ENCODE measurements at places on chromosomes 5 and 9.

- DNase-seq, result no peak
Measured at GRCh38 chr9:36245906-36246305, 12.3 kb downstream of the GNE start.

DNA sequence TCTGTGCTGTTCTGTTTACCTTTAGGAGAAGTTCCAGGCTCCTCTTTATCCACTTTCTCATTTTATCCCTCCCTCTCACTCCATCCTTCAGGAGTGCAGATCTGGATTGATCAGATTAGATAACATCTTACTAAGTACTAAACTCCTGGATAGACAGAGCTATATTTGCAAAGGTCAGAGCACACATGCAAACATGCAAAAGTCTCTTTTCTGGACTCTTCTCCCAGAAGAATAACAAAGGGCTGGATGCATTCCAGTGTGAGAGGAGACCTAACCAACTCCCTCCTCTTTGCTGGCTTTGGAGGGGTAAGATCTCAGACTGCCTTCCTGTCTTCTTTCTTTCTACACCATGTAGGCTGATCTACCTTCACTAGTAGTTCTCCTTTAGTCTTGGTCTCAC is 21.4 kb downstream of the GARNL3 start:
- DNase-seq, result no peak

GRCh38 chr5:122835681-122836080 is 9.7 kb upstream of the SNX24 start:
- DNase-seq, result no peak

DNA sequence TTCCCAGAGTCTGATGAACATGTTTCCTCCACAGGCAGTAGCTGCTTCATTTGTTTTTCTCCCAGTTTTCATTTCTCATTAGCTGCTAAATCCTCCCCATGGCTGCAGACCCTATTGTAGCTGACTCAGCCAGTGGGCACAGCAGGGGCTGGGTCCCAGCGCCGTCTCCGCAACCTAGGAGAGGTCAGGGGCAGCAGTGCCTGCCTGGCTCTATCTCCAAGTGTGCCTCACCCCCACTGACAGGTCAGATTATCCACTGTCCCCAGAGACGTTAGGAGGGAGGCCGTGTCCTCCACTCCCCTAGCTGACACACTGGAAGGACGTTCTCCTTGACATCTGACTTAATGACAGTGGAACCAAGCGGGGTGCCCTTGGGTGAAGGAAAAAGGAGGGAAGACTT is 31.1 kb downstream of the KCNIP1 start:
- no peak for DNase-seq

GRCh38 chr5:57298985-57299491 is 125.2 kb downstream of the GPBP1 start:
- no peak for DNase-seq

GRCh38 chr5:146111409-146111808 is 6.0 kb upstream of the PLAC8L1 start:
- no peak for DNase-seq

GRCh38 chr5:96816411-96816939 is 8.7 kb upstream of the ERAP1 start:
- no peak for DNase-seq

DNA sequence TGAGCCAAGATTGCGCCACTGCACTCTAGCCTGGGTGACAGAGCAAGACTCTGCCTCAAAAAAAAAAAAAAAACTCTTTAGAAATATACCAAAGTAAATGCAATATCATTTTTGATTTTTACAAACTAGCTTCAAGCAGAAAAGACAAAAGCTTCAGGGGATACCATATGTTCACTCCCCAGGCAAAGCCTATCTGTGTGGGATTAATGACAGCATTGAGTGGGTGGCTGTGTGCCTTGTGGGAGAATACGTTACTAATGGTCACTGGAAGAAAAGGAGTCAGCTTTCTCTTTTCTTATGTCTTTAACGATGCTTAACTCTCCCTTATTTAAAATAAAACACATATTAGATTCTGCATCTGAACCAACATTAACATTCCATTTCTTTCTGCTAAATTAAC is 1.9 kb downstream of the PCA3 start:
- DNase-seq, result no peak

DNA sequence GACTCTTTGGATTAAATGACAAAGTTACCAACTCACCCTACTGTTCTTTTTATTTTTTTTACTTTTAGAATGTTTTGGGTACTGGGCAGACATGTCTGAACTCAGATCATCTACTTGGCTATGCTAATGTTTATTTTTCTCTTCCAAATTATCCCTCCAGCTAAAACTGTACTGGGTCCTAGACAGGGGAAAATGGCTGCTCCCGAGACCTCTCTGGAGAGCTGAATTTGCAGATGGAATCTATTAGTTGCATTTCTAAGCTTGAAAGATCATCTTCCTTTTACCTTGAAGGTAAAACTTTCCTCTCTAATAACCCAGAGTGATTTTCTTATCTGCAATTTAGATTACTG is 197.5 kb upstream of the SEMA6A start:
- DNase-seq, result no peak

GRCh38 chr9:122332644-122333043 is 38.2 kb upstream of the PTGS1 start:
- DNase-seq, result no peak

- no peak for DNase-seq
Measured at GRCh38 chr9:32430720-32431119, 46.3 kb downstream of the ACO1 start.

DNA sequence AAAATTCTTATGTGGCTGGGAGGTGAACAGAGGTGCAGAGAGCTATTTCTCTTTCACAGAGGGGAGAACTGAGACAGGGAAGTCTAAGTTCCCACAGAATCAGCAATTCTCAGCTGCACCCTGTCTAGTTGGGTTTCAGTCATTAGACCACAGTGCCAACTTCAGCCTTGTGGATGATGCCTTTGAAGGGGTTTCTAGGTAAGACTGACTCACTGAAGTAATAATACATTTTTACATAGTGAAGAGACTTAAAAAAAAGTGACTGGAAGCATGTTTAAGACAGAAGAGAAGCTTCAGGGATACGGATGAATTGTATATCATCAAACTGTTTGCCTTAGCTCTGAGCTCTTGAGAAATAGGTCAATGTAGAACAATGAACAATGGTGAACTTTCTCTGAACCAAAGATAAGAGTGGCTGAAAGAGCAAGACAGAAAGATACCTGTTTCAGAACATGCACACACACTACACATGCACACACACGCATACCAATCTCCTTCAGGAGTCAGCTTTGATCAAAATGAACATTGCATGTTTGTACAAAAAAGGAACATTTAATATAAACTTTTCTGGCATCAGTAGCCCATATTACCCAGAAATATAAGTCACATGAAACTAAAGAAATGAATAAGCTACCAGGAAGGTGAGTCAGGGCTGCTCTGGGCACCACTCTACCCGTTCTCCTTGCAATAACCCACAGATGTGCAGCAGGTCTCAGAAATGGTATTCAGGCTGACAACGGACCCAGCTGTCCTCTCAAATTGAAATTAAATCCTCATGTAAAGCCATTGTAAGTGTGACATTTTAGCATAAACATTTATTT is 12.6 kb upstream of the FYB1 start:
- no peak for DNase-seq

GRCh38 chr9:103152473-103152872 is 157.3 kb downstream of the CYLC2 start:
- no peak for DNase-seq

DNA sequence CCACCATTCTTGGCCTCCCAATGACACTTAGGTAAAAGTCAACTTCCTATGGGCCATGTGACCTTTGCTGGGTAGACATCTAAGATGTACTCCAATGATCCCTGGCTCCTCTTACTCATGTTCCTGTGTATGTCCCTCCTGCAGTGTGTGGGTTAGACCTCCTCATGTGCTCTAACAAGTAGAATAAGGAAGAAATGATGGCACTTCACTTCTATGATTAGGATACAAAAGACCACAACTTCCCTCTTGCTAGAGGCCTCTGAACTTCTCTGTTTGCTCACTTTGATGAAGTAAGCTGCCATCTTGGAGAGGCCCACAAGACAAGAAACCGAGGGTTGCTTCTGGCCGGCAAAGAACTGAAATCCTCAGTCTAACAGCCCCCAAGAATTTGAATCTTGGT is 131.8 kb downstream of the TAF11L14 start:
- no peak for DNase-seq

- no peak for DNase-seq
Measured at GRCh38 chr9:90899287-90899686, 97.7 kb downstream of the SYK start.

DNA sequence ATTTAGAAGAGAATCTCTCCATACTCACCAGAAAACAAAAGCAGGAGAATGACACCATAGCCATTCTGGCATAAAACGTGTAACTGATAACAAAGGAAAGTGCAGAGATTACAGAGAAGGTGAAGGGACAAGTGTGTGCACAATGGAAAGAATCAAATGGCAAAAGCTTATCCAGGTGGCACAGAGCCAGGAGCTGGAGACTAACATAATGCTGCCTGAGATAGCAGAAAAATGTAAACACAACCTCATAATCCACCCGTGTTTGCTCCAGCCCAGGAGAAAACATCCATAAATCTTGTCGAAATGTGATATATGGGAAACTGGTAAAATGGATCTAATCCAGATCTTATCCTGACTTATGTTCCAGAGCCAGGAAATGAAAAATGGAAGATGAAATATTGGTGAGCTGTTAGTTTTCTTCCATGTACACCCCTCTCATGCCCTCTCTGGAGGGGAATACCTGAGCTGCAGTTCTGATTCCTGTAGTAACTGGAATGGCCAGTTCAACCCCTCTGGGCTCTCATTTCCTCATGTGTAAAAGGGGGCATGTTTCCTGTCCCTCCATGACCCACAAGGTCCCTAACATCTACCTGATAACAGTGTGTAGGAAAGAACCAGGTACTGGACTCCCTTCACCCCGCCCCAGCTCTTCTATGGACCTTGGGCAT is 212.3 kb upstream of the DAPK1 start:
- DNase-seq, result no peak

GRCh38 chr5:1888541-1889251 is 6.0 kb upstream of the IRX4 start:
- peak; percentile 7 for DNase-seq

- no peak for DNase-seq
Measured at GRCh38 chr9:107174441-107174840, 108.6 kb upstream of the RAD23B start.

- DNase-seq, result peak; percentile 50
Measured at GRCh38 chr5:111781200-111781599, 24.2 kb upstream of the NREP start.

- DNase-seq, result no peak
Measured at GRCh38 chr9:91766315-91767069, 183.5 kb downstream of the ROR2 start.

- DNase-seq, result no peak
Measured at GRCh38 chr5:68141494-68141893, 74.1 kb upstream of the PIK3R1 start.

DNA sequence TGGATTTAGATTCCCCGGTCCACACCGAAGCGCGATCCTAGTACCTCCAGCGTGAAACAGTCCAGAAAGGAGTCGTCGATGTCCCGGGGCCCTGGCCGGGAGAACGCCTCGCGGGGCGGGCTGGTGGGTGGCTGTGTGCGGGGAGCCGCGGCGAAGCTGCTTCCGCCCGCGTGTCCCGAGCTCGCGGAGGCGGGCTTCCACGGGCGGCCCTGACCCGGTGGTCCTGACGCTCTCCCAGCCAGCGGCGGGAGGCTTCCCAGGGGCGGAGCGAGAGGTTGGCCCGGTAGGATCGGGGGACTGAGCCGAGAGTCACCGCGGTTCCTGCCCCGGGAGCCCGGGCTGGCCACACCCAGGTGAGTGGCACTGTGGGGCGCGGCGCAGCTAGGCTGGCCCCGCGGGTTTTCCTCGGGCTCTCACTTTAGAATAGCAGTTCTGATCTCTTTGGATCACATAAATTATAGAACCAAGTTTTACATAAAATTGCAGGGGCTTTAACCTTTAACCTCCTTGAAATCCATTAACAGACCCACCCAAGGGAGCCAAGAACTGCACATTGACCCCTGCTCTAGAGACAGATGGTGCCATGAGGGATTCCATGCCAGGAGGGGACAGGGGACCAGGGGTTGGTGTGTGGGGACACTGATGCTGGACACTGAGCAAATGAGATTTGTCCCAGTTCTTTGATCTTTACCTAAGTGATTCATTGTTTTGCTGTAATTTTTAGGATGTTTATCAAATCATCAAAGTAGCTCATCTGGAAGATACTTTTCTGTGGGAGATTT is 29.2 kb upstream of the IL31RA start:
- DNase-seq, result peak; percentile 60

DNA sequence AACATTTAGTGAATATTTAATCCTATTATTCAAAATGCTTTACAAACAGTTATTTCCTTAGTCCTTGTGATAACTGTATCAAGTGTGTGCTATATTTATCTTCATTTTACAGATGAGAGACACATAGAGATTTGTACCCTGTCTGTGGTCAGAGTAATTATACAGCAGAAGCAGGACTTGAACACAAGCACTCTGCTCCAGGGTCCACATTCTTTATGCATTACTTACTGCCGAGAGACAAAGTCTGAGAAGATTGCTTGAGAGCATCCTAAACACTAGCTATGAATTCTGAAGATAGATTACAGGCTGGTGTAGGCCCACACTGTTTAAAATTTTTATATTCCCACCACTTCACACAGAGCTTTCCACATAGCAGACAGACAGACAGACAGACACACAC is 926.1 kb upstream of the DMAC1 start:
- no peak for DNase-seq

DNA sequence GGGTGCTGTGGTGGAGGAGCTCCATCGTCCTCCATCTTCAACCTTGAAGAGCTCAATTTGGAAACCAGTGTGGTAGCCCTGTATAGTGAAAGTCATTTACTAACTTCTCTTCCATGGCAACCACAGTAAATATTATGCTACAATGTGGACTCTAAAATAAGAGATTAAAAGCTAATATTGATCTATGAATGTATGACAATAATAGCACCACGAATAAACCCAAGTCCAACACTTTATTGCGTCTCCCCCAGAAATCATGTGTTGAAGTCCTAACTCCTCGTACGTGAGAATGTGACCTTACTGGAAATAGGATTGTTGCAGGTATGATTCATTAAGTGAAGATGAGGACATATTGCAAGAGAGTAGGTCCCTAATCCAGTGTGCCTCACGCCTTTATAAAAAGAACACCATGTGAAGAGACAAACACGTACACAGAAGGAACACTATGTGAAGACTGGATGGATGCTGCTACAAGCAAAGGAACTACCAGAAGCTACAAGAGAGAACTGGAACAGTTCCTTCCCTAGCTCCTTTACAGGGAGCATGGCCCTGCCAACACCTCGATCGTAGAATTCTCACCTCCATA is 276.2 kb downstream of the PDE4D start:
- no peak for DNase-seq

- DNase-seq, result peak; percentile 66
Measured at GRCh38 chr9:131273856-131274673, 2.2 kb downstream of the FAM78A start.
